ENCODE measurements at places on chromosomes 13 and 19.

- DNase-seq = no peak
Observed at GRCh38 chr19:10305139-10305806, 4.3 kb downstream of the ZGLP1 start.

GRCh38 chr13:98289339-98289945, 112.4 kb upstream of the RNF113B start:
- peak; percentile 54 for DNase-seq

- no peak for DNase-seq
Observed at GRCh38 chr19:12754465-12755196, 3.0 kb downstream of the BEST2 start.

DNA sequence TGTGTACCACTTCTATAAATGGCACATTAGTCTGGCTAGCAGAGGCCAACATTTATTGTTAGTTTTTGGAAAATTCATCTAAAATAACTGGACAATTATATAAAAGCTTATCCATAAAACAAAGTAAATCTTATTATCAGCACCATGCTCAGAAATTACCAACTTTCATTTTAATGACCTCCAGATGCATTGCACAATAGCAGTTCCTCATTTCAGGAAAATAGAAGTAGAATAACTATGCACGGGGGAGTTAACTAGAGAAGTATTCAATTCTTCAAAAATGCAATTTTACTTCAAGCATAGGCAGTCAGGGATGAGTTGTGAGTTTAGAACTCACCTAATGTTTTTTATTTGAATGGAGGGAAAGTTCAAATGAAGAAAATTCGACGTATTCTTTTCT, 1023.5 kb downstream of the PCDH17 start:
- DNase-seq = no peak

DNA sequence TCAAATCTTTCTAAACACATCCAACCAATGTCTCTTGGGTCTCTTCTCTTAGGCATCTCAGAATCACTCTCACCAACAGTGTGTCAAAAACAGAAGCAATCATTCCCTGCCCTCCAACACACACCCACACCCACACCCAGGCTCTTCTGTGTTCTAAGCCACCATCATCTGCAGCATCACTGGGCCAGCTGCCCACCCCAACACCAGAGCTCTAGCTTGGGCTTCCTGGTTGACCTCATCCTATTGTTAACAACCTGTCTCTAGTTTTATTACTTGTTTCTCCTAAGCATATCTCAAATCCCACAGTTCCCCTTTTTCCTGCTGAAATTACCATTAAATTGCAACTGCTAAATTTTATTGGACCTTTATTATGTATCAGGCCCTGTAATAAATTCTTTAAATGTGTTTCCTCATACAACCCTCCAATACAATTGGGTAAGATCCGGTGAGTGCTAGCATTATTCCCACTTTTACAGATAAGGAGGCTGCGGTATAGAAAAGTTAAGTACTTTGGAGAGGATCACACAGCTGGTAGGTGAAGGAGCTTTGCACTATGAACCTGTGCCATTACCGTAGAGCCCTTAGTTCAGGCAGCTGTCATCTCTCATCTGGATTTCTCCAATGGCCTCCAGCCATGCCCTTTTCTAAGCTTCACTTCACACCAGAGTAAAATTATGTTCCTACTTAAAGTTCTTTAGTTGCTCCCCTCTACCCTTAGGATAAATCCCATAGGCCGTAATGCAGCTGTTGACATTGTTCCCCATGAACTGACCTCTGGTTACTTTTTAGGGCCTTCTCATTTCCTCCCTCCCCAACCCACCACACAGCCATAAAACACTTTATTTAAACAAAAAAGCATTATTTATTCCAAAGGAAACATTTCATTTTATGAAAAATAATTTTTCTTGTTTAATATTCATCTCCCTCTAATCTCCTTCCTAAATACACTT, 227.7 kb downstream of the B3GLCT start:
- no peak for DNase-seq

DNA sequence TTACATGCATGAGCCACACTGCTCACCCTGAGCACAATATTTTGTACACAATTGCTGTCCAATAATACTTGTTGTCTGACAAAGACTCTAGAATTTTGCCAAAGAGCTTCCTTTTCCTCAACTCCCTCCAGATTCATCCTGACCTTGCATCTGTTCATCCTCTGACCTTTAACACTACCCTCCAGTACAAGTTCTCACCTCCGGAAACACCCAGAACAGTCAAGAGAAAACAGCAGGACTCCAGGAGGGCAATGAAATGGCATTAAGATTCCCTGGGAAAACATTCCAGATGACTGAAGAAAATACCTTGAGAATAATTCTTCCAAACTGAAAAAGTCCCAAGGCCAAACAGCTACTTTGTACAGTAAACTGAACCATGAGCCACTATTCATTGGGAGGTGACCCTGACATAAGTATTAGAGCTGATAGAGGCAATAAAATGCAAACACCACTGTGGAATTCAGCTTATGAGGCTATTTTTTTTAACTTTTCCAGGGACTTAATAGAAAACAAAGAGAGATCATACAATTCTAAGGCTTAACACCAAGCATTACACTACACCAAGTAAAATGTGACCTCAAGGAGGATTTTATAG, 15.7 kb upstream of the COG3 start:
- no peak for DNase-seq

GRCh38 chr13:95745752-95746151, 68.8 kb downstream of the DNAJC3 start:
- DNase-seq = no peak

GRCh38 chr13:39349391-39349960, 253.5 kb downstream of the LHFPL6 start:
- DNase-seq = no peak

DNA sequence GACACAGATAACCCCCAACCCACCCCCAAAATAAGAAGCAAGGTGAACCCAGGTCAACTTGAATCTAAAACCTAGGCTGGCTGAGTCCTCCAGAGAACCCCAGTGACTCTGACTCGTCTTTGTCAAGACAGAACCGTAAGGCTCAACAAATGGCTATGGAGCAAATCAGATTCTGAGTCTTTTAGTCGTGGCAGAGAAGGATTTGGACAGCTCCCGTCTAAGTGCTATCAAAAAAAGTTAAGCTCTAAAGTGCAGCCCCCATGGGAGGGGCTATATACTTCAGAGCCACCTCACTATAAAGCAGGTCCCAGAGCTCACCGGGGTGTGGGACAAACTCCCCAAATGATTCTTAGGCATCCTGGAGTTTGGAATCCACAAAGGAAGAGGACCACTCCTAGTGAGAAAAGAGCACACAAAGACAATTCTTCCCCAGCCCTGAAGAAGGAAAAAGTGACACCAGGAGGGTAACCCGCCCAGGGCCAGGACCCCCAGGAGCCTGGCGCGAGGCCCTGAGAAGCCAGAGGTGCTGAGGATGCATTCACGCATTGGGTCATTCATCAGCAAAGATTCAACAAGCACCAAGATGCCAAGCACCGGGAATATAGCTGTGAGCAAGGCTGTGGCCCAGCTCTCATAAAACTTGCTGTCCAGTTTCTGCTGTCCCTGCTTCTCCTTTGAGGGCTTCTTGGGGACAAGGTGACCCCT, 25.4 kb upstream of the C13orf42 start:
- no peak for DNase-seq

DNA sequence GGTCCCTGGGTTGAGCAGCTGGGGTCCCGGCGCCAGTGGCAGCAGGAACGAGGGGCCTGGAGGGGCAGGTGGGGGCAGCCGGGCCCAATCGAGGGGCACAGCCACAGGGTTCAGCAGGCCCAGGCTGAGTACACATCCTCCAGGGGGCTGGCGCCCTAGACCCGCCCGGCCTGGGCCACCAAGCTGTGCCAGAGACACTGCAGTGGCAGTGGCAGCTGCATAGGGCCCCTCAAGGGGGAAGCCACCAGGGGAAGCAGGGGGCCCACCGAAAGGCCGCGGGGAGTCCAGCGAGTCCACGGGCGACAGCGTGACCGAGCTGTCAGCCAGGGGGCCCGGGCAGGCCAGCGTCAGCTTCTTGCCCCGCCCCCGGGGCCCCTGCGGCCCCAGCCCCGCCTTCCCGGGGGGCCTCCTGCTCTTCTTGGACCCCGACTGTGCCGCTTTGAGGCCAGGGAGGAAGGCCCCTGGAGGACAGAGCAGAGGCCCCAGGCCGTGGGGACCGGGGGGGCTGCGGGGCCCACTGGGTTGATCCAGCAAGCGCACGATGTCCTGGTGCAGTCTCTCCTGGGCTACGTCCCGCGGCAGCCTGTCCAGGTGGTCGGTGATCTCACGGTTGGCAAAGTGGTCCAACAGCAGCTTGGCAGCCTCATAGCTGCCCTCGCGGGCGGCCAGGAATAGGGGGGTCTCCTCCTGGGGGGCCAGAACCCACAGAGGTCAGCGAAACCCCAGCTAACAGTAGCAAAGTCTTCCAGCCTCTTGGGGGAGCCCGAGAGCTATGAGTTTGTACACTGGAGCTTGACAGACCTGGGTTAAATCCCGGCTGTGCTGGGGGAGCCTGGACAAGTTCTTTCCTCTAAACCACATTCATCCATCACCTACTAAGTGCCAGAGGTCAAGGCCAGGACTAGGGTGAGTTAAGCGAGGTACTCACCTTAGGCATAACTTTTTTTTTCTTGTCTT, 39.5 kb downstream of the NOTCH3 start:
- DNase-seq = no peak

DNA sequence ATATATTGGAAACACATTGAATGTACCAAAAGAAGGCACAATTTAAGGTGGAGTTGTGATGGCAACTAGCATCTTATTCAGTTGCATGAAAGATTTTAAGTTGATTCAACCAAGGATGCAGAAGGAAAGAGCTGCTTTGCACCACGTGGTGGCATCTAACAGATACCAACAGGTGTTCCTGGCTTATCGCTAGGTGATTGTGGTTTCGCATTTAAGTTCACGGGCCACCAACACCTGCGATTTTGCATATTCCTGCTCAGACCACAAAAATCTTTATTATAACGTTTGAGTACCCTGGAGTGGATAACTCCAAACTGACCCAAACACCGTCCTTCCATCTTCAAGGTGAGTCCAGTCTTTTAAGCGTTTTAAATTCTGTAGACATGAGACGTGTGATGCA, 45.3 kb downstream of the RGCC start:
- DNase-seq = no peak

- DNase-seq = peak; percentile 65
Observed at GRCh38 chr19:27974082-27974513, 1238.9 kb downstream of the UQCRFS1 start.

- DNase-seq = no peak
Observed at GRCh38 chr19:29054886-29055675, 157.9 kb downstream of the UQCRFS1 start.

- DNase-seq = peak; percentile 54
Observed at GRCh38 chr19:55339889-55340783, 460 bp downstream of the KMT5C start.

- DNase-seq = no peak
Observed at GRCh38 chr13:98997738-98998641, 20.1 kb upstream of the DOCK9 start.

GRCh38 chr13:51249770-51250741, 27.9 kb downstream of the FAM124A start:
- no peak for DNase-seq

- DNase-seq = no peak
Observed at GRCh38 chr19:48818234-48818820, 7.5 kb upstream of the BCAT2 start.

DNA sequence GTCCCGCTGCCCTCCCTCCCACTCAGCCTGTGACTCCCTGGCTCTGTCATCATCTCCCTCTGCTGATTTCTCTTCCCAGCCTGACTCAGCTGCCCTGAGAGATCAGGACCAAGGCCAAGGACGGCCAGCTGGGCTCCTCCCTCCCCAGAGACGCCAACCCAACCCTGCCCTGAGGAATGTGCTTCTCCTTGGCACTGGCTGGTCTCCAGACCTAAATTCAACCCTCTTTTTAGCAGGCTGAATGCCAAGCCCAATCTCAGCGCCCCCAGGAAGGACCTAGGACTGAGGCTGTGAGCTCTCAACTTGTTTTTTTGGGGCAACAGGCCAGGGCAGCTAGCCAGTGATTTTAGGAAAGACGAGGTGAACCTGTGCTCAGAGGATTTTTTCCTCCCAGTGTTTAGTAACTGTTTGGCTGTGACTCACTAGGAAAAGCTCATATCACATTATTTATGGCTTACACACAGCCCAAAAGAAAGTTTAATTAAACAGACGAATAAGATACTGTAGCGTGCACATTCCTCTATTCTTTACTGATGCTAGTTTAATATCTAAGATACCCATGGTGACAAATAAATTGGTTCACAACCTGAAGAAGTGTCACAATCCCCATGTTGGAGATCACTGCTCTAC, 7.4 kb upstream of the IGFL1 start:
- DNase-seq = no peak

DNA sequence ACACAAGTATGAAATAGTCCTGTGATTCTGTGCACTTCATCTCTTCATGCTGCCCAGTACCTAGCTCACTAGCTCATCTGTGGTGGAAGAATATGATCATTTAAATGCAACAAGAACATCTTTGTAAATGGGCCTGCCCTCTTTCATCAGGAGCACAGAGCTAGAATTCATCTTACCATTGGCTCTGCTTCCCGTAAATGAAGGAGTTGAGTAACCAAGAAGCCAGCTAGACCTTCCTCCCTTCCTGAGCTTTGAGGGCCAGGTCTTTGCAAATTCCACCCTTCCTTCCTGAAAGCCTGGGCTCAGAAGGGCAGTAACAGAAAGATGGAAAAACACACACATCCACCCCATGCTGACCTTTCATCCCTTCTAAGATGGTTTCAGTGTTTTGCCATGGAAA, 82.0 kb downstream of the FRY start:
- no peak for DNase-seq

- no peak for DNase-seq
Observed at GRCh38 chr19:45363861-45364459, 6.4 kb downstream of the ERCC2 start.

DNA sequence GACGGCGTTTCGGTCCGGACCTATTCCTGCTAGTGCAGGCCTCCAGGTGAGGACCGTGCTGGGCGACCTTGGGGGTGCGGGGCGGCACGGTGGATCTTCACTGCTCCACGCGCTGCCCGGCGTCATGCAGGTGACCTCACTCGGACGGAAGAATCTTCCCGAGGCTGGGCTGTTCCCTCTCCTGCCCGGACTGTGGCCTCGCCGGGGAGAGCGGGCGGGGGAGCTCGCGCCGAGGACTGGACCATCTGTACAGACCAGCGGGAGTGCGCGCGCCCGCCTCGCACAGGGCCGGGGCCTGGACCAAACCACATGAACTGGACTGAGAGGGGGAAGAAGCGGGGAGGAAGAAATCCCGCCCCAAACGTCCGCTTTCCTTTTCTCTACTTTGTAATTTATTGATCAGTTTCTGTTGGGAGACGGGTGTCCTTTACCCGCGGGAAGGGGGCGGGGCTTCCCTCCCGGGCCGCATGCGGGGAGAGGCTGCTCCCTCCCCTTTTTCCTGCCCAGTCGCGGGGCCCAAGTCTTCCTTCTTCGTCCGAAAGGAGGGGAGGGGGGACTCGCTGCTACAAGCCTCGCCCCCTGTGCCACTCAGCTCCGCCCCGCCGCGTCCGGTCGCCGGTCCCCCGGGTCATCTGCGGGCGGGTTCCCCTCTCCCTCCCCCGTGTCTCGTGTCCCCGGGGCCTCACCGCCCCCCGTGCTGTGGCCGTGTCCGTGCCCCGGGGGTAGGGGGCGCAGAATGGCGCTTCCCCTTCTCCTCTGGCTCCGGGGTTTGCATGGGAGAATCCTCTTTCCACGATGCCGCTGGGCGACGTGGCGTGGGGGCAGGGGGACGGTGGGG, 4.9 kb downstream of the HRC start:
- peak; percentile 94 for DNase-seq

Data from glutamatergic neuron (in vitro differentiated cells).